ENCODE measurements at places on chromosomes 13 and 19.
A peak's percentile ranks its signal among the peaks of the same experiment; 100 is the strongest.

- DNase-seq: no peak
These were observed 349.5 kb downstream of the TSHZ3 start for GRCh38 chr19:30999726-31000125.

DNA sequence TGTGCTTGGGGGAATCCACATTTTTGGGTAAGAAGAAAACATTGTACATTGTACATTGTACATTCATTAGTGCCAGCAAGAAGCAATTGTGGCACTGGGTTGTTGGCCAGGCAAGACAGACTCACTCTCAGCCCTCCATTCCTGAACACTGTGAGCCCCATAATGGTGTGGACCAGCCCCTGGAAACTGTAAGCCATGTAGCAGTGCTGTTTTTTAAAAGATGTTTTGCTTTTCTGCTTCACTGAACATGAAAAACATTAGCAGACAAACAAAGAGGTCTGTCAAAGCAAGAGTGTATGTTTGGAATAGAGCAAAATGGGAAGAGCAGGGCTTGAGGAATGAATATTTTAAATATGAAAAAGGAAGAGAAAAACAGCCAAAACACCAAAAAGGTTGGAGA lies 39.1 kb upstream of the IL17D start:
- DNase-seq: no peak

GRCh38 chr19:55766466-55766865 lies 2.5 kb upstream of the RFPL4AL1 start:
- DNase-seq: no peak

- DNase-seq: no peak
These were observed 157.5 kb downstream of the DLEU7 start for GRCh38 chr13:50685956-50686355.

DNA sequence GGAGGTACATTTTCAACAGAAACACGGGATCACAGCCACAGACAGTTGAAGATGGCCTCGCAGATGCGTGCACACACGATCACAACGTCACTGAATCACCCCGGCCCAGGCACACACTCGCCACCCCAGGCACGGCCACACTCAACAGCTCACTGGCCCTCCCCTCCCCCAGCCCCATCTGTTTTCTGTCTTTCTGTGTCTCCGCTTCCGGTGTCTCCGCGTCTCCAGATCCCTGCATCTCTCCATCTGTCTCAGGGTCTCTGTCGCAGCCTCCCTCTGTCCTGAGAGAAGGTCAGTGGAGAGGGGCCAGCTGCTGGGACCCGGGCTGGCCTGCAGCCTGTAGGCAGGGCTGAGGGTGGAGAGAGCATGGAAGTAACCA lies 3.8 kb upstream of the ATP1A3 start:
- no peak for DNase-seq

GRCh38 chr13:26985285-26985878 lies 186.2 kb downstream of the USP12 start:
- peak; percentile 25 for DNase-seq

GRCh38 chr13:41696163-41697003 lies 239.0 kb downstream of the RGCC start:
- DNase-seq: no peak

DNA sequence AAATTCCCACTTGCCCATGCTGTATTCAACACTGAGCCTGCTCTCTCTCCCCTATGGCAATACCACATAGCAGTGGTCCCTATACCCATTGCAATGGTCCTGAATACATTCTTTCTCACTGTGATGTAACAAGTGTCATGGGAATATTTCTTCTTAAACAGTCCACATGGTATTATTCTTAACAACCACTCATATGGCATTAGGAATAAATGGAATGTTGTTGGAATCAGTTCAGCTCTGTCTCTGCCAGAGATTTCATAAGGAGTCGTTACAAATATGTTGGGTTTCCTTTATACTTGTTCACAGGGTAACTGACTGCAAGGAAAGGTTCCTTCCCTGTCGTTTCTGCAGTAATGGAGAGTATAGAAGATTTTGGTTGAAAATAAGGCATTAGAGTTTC lies 128.3 kb upstream of the SPATA13 start:
- DNase-seq: no peak

DNA sequence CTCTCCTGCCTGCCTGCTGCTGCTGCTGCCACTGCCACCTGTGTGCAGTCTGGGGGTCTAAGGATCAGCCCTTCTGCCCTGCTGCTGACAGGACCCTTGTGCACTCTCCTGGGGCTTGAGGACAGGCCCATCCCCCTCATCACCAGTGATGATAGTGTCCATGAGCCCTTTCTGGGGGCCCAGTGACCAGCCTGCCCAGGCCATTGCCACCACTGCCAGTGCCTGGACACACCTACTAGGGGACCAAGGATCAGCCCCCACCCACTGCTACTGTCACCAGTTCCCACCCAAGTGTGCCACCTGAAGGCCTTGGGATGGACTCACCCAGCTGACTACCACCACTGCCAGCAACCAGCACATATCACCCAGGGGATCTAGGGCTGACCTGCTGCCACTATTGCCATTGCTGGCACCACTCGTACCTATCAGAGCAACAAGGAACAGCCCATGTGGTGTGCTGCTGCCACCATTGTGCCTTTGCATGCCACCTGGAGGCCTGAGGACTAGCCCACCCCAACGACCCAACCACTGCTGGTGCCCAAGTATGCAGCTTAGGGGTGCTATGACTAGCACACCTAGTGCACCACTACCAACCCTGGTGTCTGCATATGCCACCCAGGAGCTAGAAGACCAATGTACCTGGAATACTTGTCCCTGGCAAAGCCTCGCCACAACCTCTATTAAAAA lies 994.3 kb downstream of the PCDH17 start:
- no peak for DNase-seq

GRCh38 chr19:46748325-46749109 lies 2.3 kb upstream of the STRN4 start:
- peak; percentile 60 for DNase-seq

DNA sequence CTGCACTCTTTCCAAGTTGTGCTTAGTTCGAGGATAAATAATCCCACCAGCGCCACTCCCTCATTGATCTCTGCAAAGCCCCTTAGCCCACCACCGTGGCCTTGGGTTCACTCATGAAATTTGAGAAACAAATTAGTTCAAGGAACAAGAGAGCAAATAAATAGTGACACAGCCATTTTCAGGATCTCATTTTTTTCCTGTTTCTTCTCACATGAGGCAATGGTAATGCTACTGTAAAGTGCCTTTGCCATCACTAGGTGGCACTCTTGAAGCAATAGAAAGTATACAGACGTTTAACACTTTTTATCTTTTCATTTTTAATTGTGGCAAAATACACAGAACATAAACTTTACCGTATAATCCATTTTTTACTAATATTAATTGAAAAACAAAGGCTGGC lies 76.8 kb upstream of the ZNF835 start:
- DNase-seq: no peak

DNA sequence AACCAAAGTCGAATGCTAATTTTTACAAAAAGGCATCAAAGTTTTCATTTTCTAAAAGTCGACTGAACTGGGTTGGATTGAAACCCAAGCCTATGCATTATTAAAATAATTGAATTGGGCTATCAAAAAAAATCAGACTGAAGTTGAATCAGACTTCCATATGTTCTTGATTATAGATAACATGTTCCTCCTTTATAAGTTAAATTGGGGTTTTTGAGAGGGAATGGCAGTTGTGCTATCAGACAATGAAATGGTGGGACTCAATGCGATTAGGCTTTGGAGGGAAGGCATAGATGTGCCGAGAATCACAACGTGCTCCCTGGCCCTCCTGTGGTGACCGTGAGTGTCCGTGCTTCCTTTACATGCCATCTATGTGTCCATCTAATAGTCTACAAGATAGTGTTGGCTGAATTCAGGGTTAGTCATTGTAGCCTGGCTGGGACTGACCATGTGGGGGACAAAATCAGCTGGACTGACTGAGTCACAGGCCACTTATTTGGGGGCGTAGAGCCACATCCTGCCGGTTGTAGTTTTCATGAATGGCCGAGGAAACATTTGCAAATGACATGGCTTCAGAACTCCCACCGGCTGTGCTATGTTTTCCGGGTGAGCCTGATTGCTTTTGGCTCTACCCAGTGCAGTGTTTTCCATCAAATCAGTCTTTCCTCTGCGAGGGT lies 37.1 kb upstream of the OLFM4 start:
- no peak for DNase-seq

- no peak for DNase-seq
These were observed 22.1 kb downstream of the CAPN12 start for GRCh38 chr19:38721979-38722773.

DNA sequence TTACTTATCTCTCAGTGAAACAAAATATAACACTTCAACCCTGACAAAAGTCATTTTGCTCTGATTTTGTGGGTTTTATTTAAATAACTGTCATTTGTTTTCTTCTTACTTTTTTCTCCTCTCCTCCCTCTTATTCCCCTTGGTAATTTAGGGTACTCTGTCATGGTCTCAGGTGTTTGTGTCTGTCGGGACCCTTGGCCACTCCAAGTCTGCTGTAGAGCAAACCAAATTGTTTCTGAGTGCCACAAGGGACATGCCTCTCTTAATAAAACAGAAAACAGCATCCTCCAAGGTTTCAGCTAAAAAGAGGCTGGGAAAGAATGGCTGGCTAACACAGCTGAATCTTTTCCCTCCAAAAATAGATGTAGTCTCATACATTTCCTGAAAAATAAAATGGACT lies 573.1 kb upstream of the KLF12 start:
- no peak for DNase-seq

DNA sequence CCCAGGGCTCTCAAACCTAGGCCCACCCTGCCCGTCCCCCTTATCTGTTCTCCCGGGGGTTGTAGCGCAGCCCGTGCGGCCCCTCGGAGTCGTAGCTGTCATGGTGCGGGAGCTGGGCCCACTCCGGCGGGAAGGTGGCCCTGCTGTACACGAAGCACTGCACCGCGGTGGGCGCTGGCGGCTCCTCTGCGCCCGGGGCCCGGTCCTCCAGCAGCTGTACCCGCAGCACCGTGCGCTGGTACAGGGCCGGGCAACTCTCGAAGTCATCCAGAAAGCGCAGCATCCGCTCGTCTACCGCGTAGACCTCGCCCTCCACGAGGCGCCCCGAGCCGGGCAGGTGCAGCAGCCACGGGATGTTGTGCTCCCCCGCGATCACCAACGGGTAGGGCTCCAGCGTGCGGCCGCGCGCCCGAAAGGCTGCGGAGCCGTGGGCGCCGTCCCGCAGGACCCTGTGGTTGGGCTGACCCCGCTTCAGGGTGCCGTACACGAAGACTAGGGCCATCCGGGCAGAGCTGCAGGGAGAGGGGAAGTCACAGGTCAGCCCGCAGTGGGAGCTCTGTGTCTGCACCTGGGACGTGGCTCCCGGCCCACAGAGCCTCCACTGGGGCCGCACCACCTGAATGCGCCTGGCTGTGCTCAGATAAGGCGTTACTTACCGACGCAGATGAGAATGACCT lies 56.4 kb downstream of the GGACT start:
- DNase-seq: no peak

DNA sequence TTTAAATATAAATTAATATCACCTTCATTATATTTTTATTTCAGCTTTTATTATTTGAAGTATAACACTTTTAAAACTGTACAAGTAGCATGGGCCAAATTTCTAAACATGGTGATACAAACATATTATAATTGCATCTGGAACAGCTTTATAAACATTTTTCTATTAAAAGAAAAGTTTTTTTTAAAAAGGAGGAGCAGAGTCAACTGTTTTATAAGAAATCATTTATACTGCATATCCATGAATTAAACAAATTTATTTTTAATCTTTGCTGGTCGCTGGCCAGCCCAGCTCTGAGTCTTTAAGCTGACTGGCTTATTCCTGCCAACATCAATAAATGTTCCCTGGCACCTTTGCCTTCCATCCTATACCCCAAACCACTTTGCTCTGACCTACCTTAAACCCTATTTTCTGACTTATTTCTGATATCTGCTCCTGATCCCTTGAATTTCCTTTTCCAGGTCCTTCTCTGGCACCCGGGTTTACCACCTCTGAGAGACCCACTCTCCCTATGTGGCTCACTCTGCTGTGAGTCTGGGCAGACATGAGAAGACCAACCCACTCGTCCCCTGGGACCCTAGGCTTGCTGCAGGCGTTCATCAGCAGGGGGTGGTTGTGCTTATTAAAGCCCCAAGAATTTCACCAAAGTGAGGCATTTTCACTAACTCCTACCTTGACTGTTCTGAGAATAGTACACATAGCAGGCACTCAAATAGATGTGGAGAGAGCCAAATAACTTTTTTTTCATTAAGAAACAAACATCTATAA lies 220.3 kb downstream of the KLF12 start:
- DNase-seq: no peak

- no peak for DNase-seq
These were observed 49.5 kb downstream of the STARD13 start for GRCh38 chr13:33236021-33236420.

- DNase-seq: no peak
These were observed 2.0 kb downstream of the SPRY2 start for GRCh38 chr13:80338781-80339562.

GRCh38 chr19:17138937-17139598 lies 63.5 kb downstream of the MYO9B start:
- no peak for DNase-seq

GRCh38 chr19:10419646-10420443 lies 493 bp upstream of the PDE4A start:
- no peak for DNase-seq

GRCh38 chr13:106493533-106494220 lies 41.8 kb downstream of the EFNB2 start:
- no peak for DNase-seq

DNA sequence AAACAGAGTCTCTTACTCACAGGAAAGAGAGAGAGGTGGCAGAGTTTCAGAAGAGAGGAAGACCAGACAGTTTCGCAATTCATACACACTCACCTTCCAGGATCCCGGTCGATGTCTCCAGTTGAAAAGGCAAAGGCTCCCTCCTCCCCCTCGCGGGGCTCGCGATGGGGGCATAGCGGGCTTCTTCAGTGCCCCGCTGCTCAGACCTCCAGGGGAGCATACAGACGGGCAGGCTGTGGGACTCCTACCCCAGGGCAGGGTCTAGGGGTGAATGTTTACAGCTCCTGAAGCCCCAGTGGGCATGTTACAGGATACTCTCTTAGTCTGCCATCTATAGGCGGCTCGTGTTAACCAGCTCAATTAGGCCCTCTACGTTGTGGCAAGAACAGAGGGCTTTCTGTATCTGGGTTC lies 139.2 kb downstream of the SLITRK5 start:
- no peak for DNase-seq

DNA sequence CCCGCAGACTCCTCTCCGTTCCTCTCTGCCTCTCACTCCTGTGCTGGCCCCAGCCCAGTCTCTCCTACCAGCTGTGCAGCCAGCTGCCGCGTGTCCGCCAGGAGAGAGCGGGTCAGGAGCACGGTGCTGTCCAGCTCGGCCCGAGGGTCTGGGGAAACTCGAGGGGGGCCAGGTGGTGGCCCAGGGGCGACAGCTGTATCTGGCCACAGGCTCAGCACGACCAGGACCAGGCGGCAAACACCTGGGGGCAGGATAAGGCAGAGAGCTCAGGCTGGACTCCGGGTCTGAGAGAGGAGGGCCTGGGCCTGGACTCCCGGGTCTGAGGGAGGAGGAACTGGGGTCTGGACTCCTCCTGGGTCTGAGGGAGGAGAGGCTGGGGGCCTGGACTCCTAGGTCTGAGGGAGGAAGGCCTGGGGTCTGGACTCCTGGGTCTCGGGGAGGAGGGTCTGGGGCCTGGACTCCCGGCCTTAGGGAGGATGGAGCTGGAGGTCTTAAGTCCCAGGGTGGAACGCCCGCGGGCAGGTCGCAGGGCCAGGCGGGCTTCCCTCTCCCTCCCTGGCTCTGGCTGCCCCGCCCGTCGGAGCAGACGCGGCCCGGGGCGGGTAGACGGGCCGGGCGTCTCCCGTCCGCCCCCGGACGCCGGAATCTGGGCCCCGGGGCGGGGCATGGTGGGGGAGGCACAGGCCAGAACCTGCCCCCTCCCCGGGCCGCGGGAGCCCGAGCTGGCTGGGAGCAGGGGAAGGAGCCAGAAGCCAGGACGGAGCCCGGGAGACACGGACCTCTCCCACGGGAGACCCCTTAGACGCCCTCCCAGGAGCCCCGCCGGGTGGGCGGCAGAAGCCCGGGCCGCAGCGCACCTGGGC lies 1.3 kb downstream of the IL11 start:
- no peak for DNase-seq

Data from activated CD4-positive, CD25-positive, alpha-beta regulatory T cell (primary cell).